ENCODE measurements at places on chromosomes 5 and 9.
A peak's percentile ranks its signal among the peaks of the same experiment; 100 is the strongest.

DNA sequence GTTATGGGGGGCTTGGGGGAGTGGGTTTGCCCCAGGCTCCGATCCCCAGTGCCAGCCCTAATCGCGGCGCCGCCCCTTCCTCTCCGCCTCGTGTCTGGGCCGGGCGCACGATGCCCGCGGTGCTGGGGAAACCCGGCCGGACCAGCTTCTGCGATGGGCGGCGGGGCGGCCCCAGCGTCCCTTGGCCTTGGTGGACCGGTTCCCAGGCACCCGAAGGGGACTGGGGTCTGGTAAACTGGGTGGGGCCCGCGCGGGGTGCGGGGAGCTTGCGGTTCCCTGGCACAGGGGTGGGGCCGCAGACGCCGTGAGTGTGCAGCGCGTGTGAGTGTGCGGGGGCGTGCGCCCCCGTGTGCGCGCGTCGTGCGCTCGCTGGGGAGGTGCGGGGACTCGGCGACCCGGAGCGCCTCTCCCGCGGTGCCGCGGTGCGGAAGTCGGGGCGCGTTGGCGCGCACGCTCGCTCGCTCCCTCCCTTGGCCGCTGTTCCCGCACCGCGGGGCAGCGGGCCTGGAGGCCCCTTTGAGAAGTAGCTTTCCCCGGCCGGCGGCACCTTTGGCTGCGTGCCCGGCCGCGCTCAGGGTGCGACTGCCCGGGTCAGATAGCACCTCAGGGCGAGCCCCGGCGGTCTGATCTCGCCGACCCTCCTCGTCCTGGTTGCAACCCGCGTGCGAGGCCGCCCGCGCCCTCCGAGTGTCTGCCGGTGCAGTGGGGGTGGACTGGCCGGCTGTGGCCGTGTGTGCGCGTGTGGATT is 568 bp downstream of the MACIR start:
- H3K4me3 ChIP-seq, result no peak overlapping the region
- peaks cover 10% of the 10 kb centered on the region for H3K27me3 ChIP-seq
- DNase-seq, result peak; percentile 71
- no peaks in the 10 kb centered on the region for H3K36me3 ChIP-seq
- peak overlapping the region; percentile 70 for H3K27ac ChIP-seq
- peaks cover 22% of the 10 kb centered on the region for H3K4me1 ChIP-seq

DNA sequence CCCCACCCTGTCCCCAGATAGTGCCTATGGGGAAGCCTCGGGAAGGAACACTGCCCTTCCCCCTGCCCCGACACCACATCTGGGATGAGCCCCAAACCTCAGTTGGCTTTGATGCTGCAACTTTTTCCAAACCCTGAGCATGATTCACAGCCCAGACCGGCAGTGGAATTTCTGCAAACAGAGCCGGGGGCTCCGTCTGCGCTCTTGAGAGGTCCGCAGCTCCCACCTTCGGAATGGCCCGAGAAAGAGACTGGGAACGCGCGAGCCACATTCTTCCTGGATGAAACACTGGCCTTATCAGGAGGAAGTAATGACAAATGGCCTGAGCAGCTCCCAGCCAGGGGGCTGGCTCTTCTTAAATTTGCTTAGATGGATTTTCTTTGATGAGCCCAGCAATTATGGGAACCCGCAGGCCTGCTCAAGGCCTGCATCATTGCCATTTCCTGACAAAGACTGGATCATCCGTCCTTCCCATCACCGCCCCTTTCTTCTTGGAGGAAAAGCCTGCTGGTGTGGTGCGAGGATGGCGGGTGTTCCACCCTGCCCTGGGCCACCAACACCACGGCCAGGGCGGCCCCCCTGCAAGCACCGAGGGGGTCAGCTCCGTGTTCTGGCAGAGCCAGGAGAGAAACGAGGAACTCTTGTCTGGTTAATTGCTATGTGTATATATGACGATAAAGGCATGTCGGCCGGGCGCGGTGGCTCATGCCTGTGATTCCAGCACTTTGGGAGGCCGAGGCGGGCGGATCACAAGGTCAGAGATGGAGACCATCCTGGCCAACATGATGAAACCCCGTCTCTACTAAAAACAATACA is 38.8 kb upstream of the COL5A1 start:
- no peaks in the 10 kb centered on the region for H3K36me3 ChIP-seq
- no peak overlapping the region for H3K27ac ChIP-seq
- H3K27me3 ChIP-seq, result no peaks in the 10 kb centered on the region
- no peak overlapping the region for H3K4me3 ChIP-seq
- H3K4me1 ChIP-seq, result no peaks in the 10 kb centered on the region
- no peak for DNase-seq

DNA sequence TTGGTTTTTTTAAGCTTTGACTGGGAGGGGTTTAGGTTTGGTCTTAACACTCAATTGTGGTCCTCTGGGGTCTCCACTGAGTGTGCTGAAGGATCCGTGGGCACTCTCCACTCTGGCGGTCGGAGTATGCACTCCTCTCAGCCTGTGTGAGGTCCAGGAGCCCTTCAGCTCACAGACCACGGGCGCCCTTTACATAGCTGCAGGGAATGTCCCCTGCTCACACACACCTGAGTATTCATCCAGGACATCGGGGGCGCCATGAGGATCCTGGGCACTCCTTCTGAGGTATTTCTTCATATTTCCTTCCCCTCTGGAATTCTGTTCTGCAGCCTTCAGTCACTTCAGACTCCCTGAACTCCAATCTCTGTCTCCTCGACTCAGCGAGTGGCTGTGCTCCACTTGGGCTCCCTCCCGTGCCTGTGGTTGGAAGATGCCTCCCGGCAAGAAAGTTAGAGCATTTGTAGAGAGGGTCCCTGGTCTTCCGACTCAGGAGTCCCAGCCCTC is 12.5 kb downstream of the TRIP13 start:
- H3K4me1 ChIP-seq, result no peaks in the 10 kb centered on the region
- H3K36me3 ChIP-seq, result no peaks in the 10 kb centered on the region
- no peak for DNase-seq
- H3K4me3 ChIP-seq, result no peak overlapping the region
- H3K27me3 ChIP-seq, result no peaks in the 10 kb centered on the region

- no peak for DNase-seq
- no peak overlapping the region for H3K27ac ChIP-seq
- H3K4me1 ChIP-seq, result no peaks in the 10 kb centered on the region
- peaks cover 11% of the 10 kb centered on the region for H3K36me3 ChIP-seq
- no peak overlapping the region for H3K4me3 ChIP-seq
Observed at GRCh38 chr5:43581398-43581797, 21.6 kb upstream of the NNT start.

DNA sequence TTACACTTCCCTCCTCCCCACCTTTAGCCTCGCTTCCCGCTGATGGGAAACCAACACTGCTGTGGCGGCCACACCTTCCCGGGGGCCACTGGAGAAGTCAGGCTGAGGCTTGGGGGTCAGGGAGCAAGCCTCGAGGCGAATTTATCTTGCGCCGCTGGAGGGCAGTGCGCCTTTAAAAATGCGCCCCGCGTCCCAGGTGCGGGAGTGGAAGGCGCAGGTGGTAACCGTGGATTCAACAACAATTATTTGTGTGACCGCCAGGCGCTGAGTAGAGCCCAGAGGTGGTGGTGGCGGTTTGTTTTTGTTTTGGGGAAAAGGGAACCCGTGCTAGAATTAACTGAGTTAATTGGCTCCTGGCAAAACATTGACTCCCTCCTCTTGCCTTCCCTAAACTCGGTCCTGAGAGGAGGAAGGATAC is 1.1 kb downstream of the CFAP77 start:
- peak; percentile 52 for DNase-seq
- H3K27me3 ChIP-seq, result peaks cover 38% of the 10 kb centered on the region
- H3K36me3 ChIP-seq, result no peaks in the 10 kb centered on the region
- H3K4me3 ChIP-seq, result peak overlapping the region; percentile 69

DNA sequence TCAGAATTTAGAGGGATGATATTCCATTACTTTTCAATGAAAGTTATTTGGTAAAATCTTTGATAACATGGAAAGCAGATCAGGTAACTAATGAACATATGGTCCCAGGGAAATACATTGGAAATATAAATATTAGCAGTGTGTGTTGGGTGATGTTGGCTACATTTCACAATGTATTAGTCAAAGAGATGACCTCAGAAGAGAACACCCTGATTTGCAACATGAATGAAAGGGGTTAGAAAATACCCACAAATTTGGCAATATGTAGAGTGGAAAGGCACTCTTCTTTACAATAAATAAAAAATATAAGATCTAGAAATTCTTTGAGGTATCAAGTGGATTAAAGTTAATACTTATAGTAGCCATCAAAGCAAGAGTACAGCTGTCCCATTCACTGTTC is 606.7 kb downstream of the PSAT1 start:
- no peaks in the 10 kb centered on the region for H3K36me3 ChIP-seq
- H3K4me1 ChIP-seq, result no peaks in the 10 kb centered on the region
- no peak overlapping the region for H3K27ac ChIP-seq
- no peak overlapping the region for H3K4me3 ChIP-seq
- no peaks in the 10 kb centered on the region for H3K27me3 ChIP-seq
- no peak for DNase-seq

DNA sequence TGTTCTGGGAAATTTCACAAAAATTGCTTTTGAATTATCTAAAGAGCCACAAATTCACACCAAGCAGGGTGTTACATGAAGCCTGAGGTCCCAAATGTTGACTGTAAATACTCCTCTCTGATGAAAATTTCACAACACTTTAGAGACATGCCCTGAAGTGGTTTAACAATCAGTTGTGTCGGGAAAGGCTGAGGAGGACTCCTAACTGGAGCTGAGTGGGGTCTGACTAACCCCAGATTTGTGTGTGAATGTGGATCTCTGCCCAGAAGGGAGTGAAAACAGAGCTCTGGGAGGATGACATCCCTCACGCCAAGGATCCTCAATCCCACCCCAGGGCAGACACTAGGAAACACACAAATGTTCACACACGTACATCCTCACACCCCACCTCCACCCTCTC is 31.1 kb upstream of the GRXCR2 start:
- peaks cover 4% of the 10 kb centered on the region for H3K27me3 ChIP-seq
- no peak overlapping the region for H3K4me3 ChIP-seq
- no peaks in the 10 kb centered on the region for H3K4me1 ChIP-seq

DNA sequence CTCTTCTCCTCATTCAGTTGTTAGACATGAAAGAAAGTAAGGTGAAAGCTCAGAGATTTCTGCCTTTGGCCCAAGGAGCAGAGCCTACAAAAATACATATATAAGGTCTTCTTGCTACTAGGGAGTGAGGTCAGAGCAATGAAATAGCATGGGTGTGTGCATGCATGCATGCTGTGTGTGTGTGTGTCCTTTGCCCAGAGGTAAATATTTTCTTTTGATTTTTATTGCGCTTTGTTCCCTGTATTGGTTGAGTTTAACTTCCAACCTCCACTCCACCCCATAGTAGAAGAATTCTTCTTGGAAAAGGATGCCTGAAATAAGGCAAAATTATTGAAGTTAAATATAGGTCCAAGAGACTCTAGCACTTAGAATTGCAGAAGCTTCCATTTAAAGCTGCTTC is 248.0 kb upstream of the PTGER4 start:
- H3K4me3 ChIP-seq, result no peak overlapping the region
- H3K36me3 ChIP-seq, result no peaks in the 10 kb centered on the region

DNA sequence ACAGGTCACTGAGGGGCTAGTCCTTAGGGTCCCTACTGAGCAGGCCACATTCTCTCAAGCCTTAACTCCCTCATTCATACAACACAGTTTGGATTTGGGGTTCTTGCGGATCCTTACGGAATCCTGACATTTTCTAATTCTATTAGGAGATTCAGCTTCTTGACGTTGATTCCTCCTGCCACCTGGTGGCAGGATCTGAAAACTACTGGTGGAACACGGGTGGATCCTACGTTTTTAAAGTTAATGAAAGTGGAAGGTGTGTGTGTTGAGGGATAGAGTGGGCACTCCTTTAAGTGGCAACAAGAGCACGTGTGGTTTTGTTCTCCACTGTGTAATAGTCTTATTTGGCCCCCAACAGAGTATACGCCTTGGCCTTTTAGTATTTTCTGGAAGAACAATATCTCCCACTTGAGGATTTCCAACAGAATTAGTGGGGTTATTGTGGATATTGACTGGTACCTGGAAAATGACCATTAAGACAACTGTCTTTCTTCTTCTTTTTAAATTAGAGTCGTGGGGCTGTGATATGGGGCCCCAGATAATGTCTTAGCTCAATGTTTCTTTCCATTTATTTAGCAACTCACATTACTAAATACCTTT is 25.2 kb downstream of the SLC28A3 start:
- no peaks in the 10 kb centered on the region for H3K36me3 ChIP-seq
- H3K27me3 ChIP-seq, result no peaks in the 10 kb centered on the region
- no peak overlapping the region for H3K27ac ChIP-seq
- H3K4me1 ChIP-seq, result no peaks in the 10 kb centered on the region
- no peak overlapping the region for H3K4me3 ChIP-seq
- peak; percentile 9 for DNase-seq

DNA sequence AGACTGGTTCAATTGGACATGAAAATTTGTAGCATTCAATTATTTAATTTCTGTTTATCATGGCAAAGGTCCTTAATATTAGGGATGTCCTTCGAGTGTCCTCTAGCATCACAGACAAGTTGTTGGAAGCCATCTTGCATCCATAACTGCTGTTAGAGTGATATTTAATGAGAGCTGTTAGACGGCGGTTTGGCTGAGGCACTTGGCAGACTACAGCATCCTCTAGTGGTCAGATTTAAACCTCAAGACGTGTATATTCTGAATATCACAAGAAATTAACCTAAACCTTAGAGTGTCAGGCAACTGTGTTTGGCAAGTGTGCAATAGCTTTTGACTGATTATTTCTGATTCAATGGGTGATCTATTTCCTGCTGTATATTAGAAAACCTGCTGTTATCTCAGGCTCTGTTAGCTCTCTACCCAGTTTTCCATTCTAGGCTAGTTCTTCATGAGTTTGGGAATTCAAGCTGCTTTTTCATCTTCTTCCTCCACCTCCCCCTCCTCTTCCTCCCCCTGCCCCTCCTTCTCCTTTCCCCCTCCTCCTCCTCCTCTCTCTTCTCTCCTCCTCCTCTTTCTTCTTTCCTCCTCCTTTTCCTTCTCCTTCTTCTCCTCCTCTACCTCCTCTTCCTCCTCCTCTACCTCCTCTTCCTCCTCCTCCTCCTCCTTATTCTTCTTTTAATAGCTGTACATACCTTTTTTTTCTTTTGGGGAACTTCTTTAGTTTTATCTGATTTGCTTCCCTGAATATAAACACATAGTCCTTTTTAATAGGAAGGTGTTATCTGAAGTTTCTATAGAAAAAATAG is 8.6 kb downstream of the SPINK1 start:
- no peaks in the 10 kb centered on the region for H3K27me3 ChIP-seq
- H3K36me3 ChIP-seq, result no peaks in the 10 kb centered on the region
- no peak overlapping the region for H3K27ac ChIP-seq

GRCh38 chr5:73587923-73588322 is 22.4 kb downstream of the UTP15 start:
- no peaks in the 10 kb centered on the region for H3K4me1 ChIP-seq
- no peaks in the 10 kb centered on the region for H3K36me3 ChIP-seq
- H3K27ac ChIP-seq, result no peak overlapping the region
- no peak overlapping the region for H3K4me3 ChIP-seq
- no peaks in the 10 kb centered on the region for H3K27me3 ChIP-seq
- DNase-seq, result no peak

GRCh38 chr5:132370181-132370970 is 866 bp downstream of the SLC22A5 start:
- no peaks in the 10 kb centered on the region for H3K27me3 ChIP-seq
- peak overlapping the region; percentile 51 for H3K27ac ChIP-seq
- no peaks in the 10 kb centered on the region for H3K36me3 ChIP-seq
- no peak for DNase-seq
- H3K4me3 ChIP-seq, result peak overlapping the region; percentile 41

- no peak for DNase-seq
- no peak overlapping the region for H3K4me3 ChIP-seq
- no peak overlapping the region for H3K27ac ChIP-seq
- peaks cover 5% of the 10 kb centered on the region for H3K27me3 ChIP-seq
- H3K36me3 ChIP-seq, result no peaks in the 10 kb centered on the region
Observed at GRCh38 chr5:96236831-96237230, 196.2 kb downstream of the PCSK1 start.

Measured in CD4-positive, CD25-positive, alpha-beta regulatory T cell (primary cell).